Daoy (cell line): ENCODE measurements at places on chromosomes 13 and 19. TPM values are rescaled to one million over a fixed set of nuclear protein-coding genes. Genes with fewer than 3 reads are reported as not detected.

- no peak for DNase-seq
Measured at GRCh38 chr13:70087247-70087646, 20.4 kb upstream of the ATXN8OS start.

DNA sequence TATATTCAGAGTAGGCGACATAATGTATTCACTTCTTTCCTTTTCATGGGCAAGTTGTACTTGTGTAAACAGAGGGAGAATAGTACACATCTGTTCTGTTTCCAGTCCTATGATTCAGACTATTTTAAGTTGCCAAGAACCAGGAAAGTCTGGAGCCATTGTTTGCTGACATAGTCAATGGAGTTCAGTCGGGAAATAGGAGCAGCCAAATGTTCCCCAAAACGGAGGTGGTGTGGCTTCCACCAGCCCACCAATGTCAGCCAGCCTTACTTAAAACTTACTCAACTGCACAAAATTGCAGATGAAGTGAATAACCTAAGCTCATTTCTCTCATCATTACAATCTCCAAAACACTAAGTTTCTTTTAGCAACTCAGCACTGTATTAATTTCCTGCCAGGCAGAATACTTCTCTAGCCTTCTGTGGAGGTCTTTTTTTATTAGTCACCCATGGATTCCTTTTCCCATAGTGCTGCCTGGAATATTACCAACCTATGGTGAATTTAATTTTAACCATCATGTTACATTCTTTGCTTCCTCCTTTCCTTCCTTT, 22.3 kb upstream of the CSNK1A1L start:
- no peak for DNase-seq

DNA sequence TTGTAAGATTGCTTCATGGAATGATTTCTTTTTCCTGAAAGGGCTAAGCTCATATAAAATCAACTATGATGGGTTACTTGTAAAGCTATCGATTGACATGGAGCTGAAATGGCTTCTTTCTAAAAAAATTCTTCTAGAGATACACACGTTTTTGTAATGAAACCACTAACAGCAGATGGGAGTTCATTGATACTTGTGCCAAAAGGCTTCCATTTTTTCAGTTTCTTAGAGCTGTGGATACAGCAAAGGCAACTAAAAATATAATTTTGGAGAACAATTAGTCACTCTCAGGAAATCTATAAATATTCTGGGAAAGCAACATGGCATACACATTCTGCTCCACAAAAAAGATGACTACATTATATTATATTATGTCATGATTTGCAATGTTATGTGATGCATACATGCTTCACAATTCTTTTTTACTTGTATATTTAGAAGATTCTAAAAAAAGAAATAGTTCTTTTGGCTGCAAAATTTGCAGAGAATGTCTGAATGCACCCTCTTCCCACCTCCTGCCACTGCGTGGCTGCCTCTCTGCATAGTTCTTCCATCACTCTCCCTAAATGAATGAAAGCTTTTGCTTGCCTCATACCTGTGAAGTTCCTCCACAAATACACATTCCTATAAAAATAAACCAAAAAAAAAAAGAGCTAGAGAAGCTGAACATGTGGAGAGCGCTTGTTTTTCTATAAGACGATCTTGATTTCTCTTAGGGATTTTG, 802.5 kb downstream of the EFNB2 start:
- DNase-seq: no peak

DNA sequence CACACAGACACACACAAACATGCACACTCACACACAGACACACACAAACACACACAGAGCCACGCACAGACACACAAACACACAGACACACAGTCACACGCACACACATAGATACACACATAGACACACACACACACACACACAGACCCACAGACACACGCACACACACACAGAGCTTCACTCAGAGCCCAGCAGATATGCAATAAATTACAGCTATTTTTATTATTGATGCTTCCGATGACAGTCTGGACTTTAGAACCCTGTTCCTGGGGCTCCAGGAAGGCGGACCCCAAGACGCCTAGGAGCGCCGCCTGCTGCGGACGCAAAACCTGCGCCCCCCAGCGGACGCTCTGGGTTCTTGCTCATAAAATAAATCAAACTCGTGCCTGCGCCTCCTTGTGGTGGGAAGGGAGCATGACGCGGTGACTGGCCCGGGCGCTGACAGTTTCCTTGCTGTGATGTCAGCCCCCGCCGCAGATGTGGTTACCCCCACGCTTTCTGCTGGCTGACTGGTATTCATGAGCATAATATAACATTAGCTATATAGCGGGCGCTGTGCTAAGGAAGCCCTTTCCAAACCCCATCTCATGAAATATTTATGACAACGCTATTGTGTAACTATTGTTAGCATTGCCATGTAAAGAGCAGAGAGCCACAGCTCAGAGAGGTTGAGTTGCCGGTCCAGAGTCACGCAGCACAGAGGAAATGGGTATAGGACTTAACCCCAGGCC, 64.4 kb upstream of the TM9SF2 start:
- peak; percentile 83 for DNase-seq

DNA sequence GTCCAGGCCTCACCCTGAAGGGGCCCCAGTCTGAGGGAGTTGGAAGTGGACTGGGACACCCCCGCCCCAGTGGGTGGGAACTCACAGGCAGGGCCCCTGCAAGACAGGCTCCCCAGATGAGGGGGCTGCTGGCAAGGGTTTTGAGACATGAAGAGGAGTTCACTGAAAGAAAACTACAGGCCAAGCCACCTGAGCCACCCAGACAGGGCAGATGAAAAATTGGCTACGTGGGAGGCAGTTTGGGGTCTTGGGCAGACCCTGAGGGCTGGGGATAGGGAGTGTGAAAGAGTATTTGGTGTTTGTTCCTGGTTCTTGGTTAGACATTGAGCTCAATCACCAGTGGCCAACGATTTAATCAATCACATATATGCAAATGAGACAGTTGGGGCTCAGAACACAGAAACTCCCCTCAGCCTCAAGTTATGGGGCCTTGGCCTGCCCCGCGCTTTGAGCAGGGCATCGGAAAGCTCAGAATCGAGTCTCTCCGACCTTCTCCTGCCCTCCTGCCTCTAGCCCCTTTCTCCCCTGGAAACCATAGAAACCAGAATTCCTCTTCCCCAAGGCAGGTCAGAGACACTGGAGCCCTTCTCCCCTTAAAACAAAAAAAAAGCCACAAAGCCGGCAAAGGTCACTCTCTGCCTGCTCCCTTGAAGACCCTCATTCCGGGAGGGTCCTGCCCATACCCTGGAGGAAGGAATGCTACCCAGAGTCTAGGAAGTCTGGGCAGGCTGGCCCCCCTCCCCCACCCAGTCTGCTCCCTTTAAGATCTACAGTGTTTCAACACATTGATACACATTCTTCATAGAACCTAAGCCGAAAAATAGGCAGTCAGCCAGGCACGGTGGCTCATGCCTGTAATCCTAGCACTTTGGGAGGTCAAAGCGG, 1.3 kb upstream of the ISYNA1 start:
- DNase-seq: peak; percentile 60

DNA sequence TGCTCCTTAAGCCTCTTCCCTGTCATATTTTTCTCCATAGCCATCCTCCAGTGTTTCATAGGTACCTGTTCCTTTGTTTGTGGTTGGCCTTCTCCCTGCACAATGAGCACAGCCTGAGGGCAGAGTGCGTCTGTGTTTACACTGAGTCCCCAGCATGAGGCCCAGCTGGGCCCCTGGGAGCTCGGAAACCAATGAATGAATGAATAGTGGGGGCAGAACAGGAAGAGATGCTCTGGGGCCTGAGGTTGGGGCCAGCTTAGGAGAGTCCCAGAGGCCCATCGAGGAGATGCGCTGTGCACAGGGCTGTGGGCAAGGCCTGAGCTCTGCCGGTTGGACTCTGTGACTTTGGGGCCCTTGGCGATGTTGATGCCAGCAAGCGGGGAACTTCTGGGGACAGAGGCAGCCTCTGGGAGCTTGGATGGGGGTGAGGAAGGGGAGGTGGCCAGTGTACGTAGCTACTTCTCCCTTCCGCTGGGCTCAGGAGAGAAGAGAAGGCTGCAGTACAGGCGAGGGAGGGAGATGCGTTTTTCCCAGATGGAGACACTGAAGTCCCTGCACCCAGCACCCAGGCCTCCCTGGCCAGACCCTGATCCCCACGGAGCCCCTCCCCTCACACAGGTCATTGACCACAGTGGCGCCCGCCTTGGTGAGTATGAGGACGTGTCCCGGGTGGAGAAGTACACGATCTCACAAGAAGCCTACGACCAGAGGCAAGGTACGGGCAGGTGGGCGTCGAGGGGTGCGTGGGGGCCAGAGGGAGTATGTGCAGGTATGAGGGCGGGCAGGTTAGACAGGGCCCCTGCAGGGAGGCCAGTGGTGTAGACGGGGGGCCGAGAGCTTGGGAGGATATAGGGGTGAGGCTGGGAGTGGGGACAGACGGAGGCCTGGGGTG, 5.1 kb downstream of the TBCB start:
- DNase-seq: no peak

- DNase-seq: no peak
Measured at GRCh38 chr13:82477436-82477835, 1404.8 kb downstream of the SLITRK1 start.

GRCh38 chr13:92164822-92165221, 766.4 kb downstream of the GPC5 start:
- DNase-seq: no peak

The FGF14 gene
- total RNA-seq: 0.06 TPM in 1 of 2 replicates, not detected in the other

The MATK gene
- 0.86 and 4.0 TPM in 2 replicates for total RNA-seq

The DOCK9 gene
- 25.0 and 28.0 TPM in 2 replicates for total RNA-seq

The LGALS7 gene
- total RNA-seq: not detected in 2 replicates

The S1PR5 gene
- total RNA-seq: 0.24 and 2.2 TPM in 2 replicates

The ATP1A3 gene
- 0.97 and 1.6 TPM in 2 replicates for total RNA-seq
